Omental fat pad (tissue), 4 donors: ENCODE measurements at places on chromosomes 2 and 18.

DNA sequence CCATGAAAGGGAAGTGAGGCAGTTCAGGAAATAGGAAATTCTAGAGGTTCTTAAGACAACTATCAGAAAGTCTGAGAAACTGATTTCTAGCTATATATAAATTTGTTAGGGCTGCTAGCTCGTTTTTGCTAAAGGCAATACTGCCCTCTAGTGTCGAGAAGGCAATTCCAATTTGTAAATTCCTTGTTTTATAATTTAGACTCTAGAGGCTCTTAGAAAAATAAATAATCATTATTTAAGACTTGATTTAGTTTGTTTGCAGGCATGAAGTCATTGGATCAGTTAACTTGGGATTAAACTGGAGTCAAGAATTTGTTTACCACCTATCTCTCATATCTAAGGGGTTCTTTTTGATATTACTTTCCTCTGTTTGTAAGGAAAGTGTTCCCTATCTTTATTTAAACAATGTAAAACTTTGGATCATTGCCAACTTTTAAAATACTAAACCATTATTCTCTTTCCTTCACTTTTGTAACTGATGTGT, 66.2 kb downstream of the ACVR2A start:
- DNase-seq = no peak

GRCh38 chr2:32942793-32943485, 3.8 kb upstream of the LTBP1 start:
- DNase-seq = no peak

GRCh38 chr2:208072250-208072892, 47.0 kb upstream of the PLEKHM3 start:
- DNase-seq = peak; percentile 31

DNA sequence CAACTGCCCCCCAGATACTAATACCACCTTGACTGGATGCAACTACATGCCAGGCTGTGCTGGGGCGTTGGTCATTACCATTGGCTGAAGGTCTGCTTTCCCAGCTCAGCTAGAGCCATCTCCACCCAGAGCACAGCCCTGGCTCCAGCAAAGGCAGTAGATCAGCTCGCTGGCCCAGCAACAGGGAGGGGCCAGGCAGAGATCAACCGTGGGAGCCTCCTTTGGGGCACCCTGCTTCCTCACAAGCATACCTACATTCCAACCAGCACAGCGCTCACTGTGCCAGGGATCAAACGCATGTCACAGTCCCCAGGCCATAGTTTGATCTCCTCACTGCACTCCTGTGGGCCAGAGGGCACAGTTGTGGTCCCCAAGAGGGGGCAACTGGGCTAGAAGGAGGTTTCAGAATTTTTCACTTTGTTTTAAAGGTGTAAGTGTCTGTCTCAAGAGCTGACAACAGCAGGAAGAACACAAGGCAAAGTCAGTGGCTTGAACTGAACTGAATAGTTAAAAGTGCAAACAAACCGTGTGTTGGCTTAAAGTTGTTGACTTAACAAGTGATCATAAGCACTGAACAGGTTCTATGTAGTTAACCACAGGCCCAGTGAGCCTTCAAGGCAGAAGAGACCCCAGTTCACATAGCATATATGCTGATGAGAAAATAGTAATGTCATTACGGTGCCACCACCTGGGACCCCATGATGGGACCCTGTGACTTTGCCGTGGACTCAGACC, 70.1 kb upstream of the BZW1 start:
- no peak for DNase-seq

DNA sequence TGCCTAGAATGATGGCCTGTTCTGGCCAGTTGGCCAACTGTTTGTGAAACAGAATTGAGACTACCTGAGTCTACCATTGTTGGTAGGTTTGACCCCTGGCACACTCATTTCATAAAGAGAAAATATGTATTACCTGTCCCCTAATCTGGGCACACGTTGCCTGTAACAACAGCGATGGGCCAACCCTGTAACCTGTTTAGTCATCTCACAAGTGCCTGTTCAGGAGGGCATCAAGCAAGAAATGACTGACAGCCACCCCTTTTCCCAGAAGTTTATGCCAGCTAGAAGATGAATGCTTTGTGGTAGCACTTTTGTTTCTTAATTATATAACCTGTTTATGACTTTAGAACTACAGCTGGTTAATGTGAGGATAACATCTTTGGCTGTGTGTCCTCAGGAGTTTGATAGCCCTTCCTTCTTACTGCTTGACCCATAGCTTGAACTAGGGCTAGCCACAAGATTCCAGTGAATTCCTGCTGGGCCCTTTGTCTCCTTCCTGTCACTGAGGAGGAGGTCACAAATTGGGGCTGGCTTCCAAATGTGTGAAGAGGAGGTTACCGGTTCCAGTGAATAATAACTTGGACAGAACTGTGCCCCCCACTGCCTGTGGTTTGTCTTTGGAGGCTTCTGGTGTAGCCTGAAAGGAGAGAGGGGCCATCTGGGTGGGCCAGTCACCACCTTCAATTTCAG, 273.9 kb upstream of the EPAS1 start:
- DNase-seq = no peak

- DNase-seq = no peak
Observed at GRCh38 chr2:54680397-54681041, 42.9 kb upstream of the EML6 start.
